ENCODE measurements at places on chromosomes 7 and 10. TPM values are rescaled to one million over a fixed set of nuclear protein-coding genes. Genes with fewer than 3 reads are reported as not detected.
A peak's percentile ranks its signal among the peaks of the same experiment; 100 is the strongest.

DNA sequence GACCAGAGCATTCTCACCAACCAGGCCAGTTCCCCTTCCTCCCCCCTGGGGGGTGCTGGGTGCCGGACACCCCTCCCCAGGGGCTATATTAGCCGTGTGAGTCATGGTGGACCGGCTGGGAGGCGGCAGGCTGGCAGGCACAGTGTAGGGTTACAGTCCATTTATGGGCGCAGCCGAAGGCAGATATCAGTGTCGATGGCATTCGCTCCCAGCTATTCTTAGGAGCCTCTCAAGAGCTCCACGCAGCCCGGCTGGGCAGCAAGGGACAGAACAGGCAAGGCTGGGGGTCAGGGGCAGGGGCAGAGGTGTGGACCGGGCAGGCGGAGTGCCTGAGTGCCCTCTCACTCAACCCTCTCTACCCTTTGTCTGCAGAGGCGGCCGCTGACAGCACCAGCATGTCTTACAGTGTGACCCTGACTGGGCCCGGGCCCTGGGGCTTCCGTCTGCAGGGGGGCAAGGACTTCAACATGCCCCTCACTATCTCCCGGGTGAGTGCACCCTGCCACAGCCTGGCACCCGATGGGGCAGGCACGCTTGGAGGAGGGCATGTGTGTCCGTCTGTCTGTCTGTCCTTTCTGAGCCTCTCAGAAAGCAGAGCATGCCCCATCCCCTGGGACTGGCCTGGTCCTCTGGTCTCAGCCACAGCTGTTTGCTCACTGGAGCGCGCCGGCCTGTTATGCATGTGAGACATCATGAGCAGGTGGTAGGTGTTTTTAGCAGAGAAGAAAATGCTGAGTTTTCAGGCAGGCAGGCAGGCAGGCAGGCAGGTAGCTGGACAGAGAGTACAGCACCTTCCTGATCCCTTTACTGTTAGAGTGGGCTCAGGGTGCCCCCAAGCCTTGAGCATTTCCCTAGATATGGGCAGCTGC, at the start of gene LDB3:
Gene LDB3, plus strand, starts transcription at position 215 of the 869 bp plus-strand sequence. Its CDS starts 181 bp downstream, at position 396.
- DNase-seq, result no peak

- no peak for DNase-seq
These were observed 256.9 kb upstream of the MTPN start for GRCh38 chr7:136234040-136234439.

DNA sequence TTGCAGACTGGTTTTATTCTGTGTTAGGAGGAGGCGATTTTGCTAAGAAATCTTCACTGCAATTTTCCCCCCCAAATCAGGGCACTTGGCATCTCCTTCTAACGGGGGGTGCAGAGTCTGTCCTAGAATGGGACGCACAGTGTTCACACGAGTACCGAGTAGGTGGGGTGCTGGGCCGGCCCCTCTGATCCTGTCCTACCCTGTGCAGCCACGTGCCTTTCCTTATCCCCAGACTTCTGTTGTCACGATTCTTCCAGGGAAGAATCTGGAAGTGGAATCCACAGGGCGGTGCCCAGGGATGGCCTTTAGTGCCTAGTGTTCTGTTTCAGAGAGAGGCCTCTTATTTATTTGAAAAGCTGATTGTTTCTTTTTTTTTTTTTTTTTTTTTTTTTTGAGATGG, 16.4 kb downstream of the CUX1 start:
- DNase-seq, result no peak

The NUTM2A gene
- 0.59 TPM for total RNA-seq

The C10orf90 gene
- total RNA-seq, result not detected

GRCh38 chr7:141551782-141552181, 572 bp downstream of the AGK start:
- DNase-seq, result no peak

DNA sequence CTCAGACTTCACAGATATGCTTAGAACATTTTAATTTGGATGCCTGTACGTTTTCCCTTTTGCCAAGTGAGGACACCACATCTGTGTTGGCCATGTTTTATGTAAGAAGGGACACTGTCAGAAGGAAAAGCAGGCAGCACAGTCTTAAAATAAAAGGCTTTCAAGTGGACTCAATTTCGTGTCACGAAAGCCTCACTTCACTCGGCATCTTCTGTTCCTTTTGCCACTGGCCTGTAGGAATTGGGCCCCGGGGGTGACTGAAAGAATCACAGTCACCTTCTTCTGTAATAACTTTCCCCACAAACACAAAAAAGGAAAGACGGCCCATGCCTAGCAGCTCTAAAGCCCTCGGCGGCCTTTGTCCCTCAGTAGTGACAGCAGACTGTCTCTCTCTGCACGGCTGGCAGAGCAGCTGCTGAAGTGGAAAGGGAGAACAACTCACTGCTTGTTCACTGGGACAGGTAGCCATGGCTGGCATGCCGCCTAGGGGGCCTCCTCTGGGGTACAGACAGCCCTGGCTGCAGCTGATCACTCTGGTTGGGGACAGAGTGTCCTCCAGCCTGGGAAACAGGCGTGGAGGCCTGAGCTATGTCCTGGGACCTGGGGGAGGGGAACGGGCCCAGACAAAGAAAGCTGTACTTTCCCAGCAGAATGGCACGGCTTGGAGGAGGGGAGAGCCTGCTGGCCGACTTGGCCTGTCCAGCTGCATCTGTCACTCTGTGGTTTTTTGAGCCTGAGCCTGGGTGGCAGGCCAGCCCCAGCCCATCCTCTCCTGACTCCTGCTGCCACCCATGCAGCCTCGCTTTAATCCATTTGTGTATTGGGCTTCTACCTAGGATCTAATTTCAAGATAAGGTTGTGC, 4.4 kb downstream of the RASSF4 start:
- DNase-seq, result no peak

- DNase-seq, result no peak
These were observed 66.8 kb downstream of the MAD1L1 start for GRCh38 chr7:2165610-2166594.

The ITPRID1 gene
- total RNA-seq, result not detected

The ADAM8 gene
- 4.1 TPM for total RNA-seq

- no peak for DNase-seq
These were observed 652 bp downstream of the HMX2 start for GRCh38 chr10:123148414-123149161.

The GIMAP2 gene
- not detected for total RNA-seq

DNA sequence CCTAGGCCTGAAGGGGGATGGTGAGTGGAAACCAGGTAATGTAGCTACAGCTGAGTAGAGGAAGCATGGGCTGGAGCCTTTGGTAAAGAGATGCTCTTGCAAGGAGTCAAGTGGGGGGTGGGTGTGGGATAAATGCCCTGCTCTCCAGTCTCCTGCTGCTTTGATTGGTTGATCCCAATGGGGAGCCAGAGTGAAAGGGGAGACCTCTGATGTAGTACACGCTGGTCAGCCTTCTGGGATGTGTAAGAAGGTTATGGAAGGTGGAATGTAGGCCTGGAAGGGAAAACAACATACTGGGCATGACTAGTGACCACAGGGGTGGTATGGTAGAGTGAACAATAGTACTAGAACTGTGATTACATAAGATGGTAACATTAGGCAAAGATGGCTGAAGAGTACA, 44.3 kb downstream of the TET1 start:
- DNase-seq, result no peak

DNA sequence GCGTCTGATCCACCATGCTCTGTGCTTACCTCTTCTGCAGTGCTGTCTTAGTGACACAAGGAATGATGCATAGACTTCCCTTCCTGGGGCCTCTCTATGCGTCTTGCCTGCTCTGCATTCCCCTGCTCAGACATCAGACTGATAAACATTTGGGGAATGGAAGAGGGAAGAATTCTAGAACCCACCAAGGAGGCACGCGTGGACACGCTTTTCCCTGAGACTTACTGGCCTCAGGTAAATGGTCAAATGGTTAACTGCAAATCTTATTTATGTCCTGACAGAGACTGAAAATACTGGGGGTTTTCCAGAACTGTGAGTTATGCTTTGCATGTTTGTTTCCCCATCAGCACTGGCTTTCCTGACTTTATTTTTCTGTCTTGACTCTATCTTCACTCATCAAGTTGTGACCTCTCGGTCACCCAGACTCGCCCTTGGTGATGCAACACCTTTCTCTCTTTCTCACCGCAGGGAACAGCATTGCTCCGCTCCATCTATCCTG, 285.9 kb upstream of the FZD8 start:
- DNase-seq, result no peak

The HYCC1 gene
- total RNA-seq, result 23.5 TPM

GRCh38 chr10:1525354-1526162, 211.8 kb downstream of the ADARB2 start:
- no peak for DNase-seq

DNA sequence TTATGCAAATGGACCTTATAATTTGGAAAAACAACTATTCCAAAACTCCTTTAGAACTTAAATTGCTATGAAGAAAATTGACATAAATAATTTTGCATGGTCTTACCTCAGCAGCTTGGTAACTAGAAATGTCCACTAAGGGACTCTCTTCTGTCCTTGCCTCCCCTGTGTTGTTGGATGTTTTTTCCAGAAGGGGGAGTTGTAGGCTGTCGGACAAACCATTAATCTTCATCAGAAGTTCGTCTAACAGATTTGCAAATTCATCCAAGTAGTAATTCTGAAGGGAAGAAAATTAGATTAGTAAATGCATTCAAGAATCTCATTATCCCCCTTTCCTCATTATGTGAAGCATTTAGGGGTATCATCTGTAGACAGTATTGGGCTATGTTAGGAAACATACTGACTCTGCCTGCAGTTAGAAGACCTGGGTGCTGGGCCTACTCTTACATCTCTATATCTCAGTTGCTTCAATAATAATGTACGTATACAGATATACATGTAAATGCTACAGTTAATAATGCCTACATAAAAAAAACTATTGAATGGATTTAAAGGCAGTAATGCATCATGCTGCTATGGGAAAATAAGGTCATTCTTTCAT, 155.6 kb downstream of the PKD1L1 start:
- peak; percentile 29 for DNase-seq

GRCh38 chr7:81457852-81458522, 311.9 kb downstream of the HGF start:
- DNase-seq, result peak; percentile 13

DNA sequence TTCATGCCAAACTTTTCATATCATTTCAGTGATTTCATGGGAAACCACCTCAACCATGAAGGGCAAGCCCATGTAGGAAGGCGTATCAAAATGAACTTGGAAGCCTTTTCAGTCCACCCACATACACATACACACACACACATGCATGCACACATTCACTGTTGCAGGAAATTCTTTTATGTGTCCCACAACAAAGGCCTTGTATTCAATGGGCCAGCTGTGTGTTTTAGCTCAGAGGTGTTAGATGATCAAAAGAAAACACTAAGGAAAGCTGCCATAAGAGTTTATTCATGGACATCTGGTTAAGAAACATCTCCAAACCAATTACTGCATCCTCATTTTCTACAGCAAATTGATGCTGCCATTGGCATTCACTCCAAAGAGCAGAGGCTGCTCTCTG, 74.4 kb upstream of the STK17A start:
- DNase-seq, result no peak

The AUTS2 gene
- 0.93 TPM for total RNA-seq

- no peak for DNase-seq
These were observed 126.1 kb upstream of the TMEM196 start for GRCh38 chr7:19899529-19899928.

GRCh38 chr7:77699056-77699455, 2.8 kb downstream of the RSBN1L start:
- DNase-seq, result no peak

DNA sequence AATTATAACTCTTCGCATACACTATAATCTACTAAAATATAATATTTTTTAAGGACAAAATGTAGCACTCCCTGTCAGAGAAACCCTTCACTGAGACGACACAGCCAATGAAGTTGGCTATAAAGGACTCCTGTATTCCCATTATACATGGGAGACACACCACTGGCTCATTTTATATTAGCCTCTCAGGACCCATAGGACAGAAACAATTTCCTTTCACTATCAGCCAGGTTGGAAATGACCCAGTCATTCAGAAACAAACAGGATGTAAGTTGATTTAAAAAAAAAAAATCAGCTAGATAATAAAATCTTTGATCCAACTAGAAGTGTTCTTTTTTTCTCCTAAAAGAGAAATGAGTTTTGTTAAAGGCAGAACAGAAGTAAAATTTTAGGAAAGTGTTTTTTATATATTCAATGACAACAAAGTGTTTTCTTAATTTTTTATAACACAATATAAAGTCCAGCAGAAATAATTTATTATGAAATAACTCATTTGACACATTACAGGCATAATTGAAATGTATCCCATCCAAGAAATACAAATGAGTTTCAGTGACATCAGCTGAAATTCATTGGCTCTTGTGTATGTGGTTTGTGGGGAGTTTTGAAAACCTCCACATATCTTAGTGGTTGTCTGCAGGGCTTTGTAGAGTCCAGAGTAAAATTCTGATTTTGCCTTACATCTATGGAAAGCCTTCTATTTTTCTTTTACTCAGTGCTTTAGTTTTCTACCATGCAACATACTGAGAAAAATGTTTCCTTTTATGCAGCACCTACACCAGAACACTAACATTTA, 64.1 kb downstream of the CTTNBP2 start:
- no peak for DNase-seq

DNA sequence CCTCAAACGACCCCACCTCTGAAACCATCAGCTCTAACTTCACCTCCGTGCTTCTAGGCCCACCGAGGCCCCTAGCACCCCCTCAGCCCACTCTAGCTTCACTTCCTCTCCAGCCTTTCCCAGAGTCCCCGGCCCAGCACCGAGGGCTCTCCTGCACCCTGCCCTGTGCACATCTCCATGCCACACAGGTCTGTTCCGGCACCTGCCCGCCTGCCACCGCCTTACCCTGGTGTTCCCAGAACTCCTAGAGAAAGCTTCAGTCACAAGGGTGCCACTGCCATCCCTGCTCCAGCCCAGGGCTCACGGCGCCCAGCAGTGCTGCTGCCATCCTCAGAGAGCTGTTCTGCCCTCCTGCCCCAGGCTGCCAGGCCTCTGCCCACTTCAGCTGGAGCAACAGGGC, 61.3 kb upstream of the INSIG1 start:
- DNase-seq, result no peak

The SPDYE11 gene
- total RNA-seq, result not detected

DNA sequence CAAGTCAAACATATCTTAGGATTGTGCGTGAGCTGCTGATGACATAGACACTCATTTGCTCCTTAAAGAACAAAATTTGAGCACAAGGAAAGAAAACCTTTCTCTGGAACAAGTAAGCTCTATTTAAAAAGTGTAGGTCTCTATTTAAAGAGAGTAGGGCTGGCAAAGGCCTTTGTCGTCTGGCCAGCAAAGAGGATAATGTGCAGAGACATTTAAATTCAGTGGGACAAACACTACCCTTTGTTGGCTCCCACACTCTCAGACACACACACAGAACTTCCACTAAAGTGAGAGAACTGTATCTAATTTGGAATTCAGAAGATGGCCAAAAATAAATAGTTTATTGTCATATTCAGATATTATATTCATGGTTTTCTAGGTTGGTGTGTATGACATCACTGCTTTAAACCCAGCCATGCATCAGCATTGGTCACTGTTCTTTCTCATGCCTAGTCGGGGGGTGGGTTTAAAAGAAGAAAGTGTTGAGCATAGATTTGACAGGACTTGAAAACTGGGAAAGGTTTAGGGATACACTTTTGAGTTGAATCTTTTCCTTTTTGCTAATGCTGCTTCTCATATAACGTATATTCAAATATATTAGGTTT, 49.5 kb upstream of the HDAC9 start:
- no peak for DNase-seq

The PPP1R17 gene
- total RNA-seq, result not detected

The LRRN3 gene
- total RNA-seq, result 0.07 TPM

All from HCT116 (cell line).